ENCODE measurements at places on chromosomes 5 and 9.

DNA sequence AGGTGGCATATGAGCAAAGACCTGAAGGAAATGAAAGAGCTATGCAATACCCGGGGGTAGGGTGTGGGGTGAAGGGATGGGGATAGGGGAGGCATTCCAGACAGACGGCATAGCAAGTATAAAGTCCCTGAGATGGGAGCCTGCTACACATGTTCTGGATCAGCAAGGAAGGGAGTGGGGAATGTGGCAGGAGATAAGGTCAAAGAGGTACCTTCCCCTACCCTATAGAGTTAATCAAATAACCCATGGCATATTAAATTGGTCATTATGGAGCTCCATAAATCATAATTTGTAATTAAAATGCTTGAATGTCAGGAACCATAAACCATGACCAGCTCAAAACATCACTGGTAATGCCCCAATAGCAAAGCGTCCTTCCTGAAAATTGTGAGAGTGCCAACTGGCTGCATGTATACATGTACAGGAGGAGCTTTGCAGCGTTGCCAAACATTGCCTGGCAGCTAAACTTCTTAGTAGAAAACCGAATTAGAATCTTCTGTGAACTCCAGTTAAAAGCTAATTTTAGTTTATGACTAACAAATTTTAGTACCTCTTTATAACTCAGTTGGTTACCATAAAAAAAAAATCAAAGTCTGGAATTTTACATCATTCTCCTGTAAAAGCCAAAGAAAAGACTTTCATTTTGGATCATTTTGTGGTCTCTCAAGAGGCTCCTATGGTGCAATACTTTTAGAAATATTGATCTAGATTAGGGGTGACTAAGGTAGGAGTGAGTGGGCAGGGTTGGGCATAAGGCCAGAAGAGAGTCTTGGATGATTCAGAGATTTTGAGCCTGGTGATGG lies 4.7 kb downstream of the DNAI1 start:
- no peak for DNase-seq

GRCh38 chr9:127546125-127546832 lies 65.8 kb upstream of the STXBP1 start:
- DNase-seq = no peak

GRCh38 chr5:133144245-133144981 lies 92.6 kb downstream of the HSPA4 start:
- no peak for DNase-seq

DNA sequence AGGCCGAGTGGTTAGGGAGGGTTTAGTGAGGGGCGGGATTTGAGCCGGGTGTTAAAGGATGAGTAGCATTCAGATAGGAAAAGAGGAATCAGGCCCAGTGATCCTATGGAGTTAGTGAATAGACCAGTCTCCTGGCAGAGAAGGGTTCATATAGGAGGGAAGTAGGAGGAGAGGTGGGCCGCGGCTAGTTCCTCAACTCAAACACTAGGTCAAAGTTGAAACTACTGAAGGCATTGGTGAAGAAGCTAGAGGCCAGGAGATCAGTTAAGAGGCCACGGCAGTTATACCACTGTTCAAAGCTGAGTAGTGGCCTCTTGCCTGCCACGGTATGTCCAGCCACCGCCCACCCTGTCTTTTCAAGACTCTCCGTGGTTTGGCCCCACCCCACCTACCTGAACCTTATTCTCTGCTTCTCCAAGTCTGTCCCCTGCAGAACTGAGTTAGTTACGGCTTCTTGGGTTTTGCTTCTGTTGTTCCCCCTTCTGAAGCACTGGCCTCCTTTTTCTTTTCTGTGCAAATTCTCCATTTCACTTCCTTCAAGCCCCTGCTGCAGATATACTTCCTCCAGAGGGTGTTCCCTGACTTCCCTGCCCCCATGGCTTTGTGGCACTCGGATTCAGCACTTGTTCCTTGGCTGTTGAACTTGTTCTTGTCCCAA lies 1.8 kb downstream of the ZBTB34 start:
- DNase-seq = no peak

DNA sequence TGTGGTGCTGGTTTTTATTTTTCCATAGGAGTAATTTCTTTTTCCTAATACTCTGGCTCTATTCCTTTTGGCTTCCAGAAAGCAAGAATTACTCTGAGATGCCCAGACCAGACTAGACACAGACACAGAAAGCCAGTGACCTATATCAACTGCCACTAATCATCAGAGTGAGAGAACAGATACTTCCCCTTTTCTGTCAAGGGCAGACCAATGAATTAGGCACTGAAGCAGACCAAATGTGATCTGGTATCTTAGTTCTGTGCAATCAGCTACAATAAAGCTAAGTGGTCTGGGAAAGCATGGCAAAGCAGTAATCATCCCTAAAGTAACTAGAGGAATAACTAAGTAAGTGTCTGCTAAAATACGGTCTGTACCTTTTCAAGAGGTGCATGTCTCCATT lies 239.1 kb downstream of the ELAVL2 start:
- no peak for DNase-seq

- DNase-seq = no peak
Measured at GRCh38 chr5:123156577-123157296, 67.7 kb downstream of the PRDM6 start.

- no peak for DNase-seq
Measured at GRCh38 chr5:4370218-4370617, 769.9 kb upstream of the ADAMTS16 start.

DNA sequence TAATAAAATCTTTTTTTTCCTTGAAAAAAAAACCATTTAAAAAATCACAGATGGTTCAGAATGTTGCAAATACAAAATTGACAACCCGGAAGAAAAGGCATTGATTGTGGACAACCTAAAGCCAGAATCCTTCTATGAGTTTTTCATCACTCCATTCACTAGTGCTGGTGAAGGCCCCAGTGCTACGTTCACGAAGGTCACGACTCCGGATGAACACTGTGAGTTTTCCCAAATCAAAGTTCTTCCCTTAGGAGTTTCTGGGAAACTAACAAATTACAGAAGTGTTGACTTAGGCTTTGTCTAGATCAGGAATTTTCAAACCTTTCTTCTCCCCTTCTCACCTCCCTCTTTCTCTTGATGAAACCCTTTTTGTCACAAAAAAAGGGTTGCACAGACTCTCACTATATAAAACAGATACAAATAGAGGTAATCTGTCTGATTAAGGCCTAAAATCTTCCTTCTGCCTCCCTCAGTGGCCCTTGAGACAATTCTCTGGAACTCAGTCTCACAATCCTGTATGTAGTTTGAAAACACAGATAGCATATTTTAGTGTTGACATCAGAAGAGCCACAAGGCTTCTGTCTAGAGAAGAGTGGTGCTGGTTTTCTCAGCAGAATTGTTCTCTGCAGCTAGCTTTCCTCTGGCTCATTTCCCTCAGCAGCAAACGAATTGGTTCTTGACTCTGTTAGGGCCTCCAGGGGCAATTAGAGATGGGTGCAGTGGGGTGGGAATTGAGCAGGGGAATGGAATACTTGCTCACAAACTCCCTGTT lies 79.5 kb downstream of the OSMR start:
- DNase-seq = no peak

DNA sequence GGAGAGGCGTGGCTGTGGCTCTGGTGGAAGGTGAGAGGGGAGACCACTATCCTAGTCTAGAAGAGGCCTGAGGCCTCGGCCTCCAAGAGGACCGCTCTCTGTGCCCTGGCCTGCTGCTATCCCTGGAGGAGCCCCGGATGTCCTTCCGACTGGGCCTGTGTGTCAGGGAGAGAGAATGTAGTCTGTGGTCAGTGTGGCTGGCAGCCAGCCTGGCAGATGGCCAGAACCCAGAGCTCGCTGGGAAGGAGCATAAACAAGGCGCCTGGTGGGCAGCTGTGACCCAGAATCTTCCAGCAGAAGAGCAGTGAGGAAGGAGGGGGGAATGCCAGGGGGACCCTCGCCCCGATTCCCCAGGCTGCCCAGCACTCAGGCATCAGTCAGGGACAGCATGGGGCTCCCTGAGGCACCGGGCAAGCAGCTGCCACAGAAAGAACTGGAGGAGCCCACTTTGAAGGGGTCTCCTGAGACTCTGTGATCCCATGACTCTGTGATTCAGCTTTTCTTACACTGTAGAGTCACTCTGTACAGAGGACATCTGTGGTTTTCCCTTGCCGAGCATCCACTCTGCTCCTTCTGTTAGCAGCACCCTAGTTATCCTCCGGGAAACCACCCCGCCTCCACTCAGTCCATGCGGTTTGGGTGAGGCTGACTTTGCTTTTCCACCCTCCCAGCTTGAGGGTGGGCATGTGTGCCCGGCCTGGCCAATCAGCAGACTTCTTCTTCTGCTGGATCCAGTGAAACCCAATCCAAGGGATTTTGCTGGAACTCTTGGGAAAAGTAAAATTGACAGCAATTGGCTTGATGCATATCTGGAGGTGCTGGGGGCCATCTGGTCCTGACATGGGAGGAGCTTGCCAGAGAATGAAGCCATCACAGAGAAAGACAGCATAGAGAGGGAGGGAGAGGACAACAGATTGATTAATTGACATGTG lies 46.2 kb upstream of the PWWP2A start:
- DNase-seq = peak; percentile 86

- no peak for DNase-seq
Measured at GRCh38 chr5:127561254-127561653, 43.8 kb downstream of the PRRC1 start.

GRCh38 chr9:14423815-14424261 lies 109.9 kb upstream of the NFIB start:
- no peak for DNase-seq

DNA sequence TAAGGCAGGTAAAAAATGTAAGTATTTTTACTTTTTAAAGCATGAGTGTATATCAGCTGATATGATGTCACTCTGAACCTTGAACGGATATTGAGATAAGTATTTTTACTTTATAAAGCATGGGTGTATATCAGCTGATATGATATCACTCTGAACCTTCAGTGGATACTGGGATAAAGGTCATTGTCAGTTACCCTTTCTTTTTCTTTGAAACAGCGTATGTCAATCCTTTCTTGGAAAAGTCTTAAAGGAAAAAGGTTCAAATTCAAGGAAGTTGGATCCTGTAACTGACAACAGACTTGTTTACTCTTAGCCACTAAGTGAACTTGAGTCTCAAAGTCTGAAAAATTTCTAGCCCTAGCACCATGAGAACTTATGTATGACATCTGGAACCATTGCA lies 61.7 kb upstream of the IFNK start:
- DNase-seq = no peak

DNA sequence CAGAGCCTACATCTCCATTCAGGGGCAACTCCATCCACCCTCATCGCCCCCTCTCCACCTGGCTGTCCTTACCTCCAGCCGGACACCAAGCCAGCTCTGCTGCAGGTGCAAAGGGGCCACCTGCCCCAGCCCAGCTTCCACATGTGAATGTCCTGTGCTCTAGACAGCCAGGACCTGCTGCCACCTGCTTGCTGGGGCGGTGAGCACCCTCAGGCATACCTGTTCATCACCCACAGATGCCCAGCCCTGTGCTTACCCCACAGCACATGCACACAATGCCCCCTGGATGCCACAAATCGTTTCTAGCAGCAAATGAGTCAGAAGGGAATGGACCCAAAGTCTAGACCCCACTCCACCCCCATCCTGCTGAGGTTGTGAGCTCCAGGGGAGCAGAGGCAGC lies 13.3 kb upstream of the NKD2 start:
- no peak for DNase-seq

DNA sequence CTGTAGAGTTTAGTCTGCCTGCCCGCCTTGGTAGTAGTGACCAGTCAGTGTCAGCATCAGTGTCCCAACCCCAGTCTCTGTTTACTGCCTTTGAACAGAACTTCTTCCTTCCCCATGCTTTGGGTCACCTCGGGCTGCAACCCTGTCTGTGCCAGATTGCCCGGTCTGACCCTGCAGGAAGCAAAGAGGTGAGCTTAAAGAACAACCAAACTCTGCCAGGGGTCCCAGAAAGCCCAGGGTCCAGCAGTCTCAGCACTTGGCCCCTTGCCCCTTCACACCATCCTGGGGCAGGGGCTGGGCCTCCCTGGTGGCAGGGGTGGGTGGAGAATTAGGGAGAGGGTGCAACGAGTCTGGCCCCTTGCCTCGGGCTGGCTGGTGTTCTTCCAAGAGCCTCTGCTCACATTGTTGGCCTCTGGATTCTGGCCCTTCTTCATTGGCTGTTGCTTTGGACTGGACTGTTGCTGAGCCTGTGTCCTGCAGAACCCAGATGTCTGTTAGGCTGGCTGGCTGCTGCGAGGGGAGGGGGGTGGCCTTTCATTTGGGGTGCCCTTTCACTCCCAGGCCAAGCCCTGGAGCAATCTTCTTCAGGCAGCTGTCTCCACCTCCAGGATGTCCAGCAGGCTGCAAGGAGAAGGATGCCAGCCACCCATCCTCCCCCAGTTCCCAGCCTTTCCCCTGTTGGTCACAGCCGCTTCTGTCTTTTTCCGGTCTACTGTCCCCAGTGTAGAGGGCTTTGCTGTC lies 51.2 kb downstream of the SAR1B start:
- DNase-seq = no peak

All from NCI-H2029 (cell line).